T-helper 1 cell (primary cell): ENCODE measurements at places on chromosomes 12 and 14.

GRCh38 chr12:3453990-3454680, 36.9 kb upstream of the PRMT8 start:
- DNase-seq = no peak

DNA sequence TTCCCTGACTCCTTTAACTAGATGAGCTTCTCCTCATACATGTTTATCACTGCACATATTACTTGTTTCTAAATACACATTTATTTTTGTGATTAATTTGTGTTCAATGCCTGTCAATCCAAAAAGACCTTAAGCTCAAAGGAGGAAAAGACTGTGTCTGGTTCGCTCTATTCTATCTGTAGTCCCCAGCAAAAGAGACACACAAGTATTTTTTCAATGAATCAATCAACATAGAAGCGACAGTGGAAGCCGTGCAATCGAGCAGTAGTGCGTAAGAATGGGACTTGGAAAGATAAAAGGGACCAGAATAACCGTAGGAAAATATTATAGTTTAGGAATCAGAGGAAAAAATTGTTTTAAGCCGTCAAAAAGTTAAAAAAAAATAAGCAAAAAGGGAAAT, 951 bp downstream of the WDHD1 start:
- DNase-seq = no peak

GRCh38 chr14:54502602-54503001, 7.1 kb upstream of the CGRRF1 start:
- no peak for DNase-seq

DNA sequence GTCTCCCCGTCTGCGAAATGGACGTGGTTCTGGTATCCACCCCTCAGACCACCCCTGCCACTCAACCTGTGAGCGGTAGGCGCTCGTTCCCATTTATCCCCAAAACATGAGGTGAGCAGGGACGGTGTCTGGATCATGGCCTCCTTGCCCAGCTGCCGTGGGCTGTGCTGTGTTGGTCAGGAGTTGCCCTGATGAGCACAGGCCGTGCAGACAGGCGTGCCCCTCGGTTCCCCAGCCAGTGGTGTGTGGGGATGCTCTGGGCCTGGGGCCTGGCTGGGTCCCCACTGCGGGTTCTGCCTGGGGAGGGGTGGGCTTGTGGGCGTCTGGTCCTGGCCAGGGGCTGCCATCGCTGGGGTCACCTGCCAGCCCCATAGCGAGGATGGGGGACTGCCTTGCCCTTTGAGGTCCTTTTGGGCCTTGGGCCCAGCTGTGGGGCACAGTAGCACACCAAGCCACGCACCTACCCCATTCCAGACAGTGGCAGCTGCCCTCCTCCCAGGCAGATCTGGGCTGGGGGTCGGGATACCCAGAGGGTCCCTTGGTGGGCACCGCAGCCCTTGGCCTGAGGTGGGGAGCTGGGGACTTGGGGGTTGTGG, 11.3 kb upstream of the PUS1 start:
- no peak for DNase-seq

DNA sequence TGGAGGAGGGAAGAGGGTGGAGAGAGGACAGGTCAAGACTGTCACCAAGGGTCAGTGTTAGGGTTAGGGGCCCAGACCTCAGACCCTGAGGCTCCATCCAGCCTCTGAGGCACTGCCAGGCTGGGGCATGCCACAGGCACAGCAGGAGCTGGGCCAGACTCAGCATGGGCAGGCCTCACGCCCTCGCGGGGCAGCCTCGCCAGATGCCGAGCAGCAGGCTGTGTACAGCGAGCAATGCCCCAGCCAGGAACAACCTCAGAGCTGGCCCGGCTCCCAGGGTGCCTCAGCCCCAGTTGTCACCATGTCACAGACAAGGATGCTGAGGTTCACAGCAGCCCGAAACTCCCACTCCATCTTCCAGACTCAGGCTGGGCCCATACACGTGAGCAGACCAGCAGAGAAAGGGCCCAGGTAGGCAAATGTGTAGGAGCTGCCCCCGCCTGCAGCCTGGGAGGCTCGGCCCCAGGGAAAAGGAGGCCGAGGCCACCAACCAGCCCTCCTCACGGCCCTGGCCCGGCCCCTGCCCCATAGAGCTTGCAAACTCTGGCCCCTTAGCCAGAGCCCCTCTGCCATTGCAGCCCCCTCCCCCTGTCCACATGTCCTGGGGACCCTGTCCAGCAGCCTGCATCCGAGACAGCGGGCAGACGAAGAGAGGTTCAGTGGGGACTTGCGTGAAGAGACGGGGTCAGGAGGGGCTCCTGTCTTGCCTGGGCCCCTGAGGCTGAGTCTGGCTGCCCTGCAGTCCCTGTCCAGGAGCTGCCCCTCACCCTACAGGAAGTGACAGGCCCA, 7.5 kb downstream of the C14orf180 start:
- no peak for DNase-seq

DNA sequence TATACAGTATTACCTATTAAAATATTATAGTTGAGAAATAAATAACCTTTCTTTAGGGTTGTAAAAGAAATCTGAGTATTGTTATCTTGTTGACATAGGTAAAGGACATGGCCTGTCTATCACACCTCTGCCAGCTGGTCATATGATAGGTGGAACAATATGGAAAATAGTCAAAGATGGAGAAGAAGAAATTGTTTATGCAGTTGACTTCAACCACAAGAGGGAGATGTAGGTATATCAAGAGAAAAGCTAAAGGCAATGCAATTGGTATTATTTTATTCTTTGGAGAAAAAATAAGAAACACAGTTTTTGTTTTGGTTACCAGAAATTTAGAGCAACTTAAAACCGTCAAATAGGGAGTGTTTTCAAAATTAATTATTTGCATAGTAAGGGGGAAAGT, 13.5 kb downstream of the CPSF2 start:
- DNase-seq = no peak

DNA sequence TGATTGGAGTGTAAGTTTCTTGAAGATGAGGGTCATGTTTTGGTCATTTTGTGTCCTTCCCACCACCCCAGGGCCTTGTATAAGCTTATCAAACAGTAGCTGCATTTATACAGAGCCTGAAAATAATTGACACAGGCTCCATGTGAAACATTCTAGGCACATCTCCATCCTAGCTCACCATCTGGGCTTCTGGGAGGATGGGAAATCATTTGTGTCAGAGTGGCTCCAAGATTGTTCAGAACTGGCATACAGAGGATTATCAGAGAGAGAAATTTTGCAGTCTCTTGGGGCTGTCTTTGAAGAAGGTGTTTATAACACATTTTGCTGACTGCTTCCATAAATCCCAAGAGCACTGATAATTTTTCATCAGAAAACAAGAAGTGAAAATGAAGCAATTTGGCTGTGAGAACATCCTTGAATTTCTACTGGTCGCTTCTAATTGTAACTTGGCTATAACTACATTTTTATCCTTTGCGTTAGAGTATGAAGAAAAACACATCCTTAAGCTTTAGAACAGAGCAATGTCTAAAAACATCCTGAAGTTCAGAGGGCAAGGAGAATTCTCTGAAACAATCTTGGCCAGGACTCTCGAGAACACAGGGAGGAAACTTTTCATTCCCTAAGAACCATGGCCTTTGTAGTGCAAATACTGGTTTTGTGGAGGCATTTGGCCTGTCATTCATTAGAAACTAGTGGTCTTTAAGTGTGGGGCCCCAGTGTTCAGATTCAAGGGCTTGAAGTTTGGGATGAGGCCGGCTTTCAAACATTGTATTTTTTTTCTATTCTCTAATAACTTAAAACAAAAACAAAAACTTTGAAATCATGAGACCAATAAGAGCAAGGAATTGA, 151.1 kb downstream of the DACT1 start:
- no peak for DNase-seq

DNA sequence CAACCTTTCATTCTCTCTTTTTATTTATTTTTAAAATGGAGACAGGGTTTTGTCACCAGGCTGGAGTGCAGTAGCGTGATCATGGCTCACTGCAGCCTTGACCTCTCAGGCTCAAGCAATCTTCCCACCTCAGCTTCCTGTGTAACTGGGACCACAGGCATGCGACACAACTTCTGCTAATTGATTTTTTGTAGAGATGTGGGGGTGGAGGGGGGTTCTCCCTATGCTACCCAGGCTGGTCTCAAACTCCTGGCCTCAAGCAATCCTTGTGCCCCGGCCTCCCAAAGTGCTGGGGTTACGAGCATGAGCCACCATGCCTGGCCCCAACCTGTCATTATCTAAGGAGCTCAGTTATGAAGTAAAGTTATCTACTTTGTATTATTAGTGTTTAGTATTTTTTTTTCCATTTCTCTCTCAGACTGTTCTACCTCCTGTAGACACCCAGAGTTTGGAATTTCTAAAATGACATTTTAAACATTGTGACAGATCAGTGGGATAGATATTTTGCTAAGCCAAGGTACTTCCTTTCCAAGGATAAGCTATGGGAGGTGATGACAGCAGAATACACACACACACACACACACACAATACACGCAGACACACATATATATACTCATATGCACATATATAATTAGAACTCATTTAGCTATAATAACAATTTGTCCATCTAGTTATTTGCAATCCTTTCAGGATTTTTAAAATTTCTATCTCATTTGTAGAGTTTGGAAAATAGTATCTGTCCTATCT, 2.1 kb upstream of the USP44 start:
- no peak for DNase-seq

- DNase-seq = no peak
Observed at GRCh38 chr12:98465950-98466602, 49.3 kb upstream of the TMPO start.

DNA sequence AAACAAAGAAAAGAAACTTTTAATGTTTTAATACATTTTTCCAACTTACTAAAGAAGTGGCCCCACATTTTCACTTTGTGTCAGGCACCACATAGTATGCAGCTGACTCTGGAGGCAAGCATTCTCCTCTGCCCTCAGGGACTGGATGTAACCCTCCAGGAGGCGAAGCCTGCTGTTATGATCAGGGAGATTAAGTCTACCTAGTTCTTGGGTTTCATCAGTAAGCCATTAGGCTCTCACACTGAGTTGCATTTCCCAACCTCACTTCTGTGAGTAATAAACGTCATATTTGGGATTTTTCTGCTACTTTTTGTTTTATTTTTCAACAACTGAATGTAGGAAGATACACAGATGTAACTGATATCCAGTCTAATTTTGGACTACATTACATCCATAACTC, 101.2 kb upstream of the LRFN5 start:
- DNase-seq = no peak

GRCh38 chr12:124774054-124774461, 89.6 kb downstream of the SCARB1 start:
- DNase-seq = no peak

GRCh38 chr12:62259631-62259992, 592 bp upstream of the USP15 start:
- DNase-seq = no peak

DNA sequence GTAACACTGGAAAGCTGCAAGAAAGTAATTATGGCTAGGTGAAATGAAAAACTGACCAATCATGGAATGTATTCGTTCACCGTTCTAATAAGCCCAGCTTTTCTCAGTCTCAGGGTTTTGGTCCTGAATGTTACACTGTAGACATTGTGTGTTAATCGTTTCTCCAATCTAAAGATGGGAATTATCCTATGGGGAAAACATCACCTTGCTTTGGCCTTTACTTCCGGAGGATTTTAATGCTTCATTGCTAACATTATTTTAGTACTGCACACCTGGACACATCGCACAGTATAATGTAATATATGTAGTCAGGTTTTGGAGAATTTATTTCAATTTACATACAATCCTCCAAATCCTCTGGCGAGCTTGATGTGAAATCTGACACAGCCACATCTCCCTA, 1.2 kb upstream of the TRHDE start:
- DNase-seq = no peak

- no peak for DNase-seq
Observed at GRCh38 chr12:84117190-84117589, 795.4 kb downstream of the SLC6A15 start.

DNA sequence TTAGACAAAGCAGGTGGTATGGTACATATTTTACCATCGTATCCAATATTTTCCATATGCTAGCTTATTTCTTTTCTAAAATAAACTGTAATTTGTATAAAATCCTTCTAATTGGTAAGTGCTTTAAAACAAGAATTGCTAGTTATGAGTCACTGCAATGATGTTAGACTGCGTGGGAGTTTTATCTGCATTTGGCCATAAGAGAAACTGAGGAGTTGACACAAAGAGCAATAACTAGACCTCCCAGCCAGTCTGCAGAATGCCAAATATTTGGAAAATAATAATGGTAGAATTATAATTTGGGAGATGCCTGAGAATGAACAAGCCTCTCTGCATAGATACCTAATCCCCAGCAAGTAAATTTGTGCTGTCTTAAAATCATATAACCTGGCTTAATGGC, 61.7 kb upstream of the PTPRR start:
- DNase-seq = no peak

GRCh38 chr12:46553266-46553665, 180.7 kb upstream of the SLC38A2 start:
- DNase-seq = no peak

- no peak for DNase-seq
Observed at GRCh38 chr14:100784523-100785337, 41.2 kb upstream of the MEG3 start.

DNA sequence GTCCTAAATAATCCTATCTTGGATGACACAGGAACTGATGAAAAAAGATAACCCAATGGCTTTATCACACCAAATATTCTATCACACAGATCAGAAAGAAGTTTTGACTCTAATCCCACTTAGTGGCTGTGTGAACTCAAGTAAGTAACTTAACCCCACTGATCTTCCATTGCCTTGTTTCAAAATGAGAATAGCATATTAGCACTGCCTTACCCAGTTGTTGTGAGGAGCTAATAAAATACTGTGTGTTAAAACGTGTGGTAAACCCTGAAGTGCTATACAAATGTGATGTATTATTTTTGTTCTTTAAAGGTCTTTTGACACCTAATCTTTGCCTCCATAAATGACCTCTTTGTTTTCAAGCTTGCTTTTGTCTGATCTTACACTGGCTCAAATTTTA, 60.9 kb upstream of the ARID2 start:
- DNase-seq = no peak

DNA sequence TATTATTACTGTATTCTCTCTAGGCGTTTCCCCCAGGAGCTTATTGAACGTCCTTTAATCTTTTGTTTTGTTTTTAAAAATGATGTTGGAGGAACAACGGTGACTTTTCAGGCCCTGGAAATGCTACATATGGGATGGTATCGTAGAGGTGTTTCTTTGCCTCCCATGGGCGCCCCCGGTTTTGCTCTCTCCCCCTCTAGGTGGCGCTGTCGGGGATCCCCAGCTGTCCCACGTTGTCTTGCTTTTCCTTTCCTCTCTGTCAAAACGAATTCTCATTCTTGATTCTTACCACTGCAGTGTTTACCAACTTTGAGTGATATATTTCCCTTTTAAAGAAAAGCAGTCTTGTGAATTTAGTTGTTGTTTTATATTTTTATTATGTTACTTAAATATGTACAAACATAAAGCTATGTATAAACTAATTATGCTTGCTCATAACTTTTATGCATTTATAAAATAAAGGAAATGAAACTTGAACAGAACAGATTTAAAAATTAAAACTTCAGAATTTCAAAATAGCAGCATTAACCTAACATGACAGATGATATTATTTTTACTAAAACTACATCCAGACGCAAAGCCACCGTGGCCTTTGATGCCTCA, 171.9 kb downstream of the RGS6 start:
- DNase-seq = no peak

DNA sequence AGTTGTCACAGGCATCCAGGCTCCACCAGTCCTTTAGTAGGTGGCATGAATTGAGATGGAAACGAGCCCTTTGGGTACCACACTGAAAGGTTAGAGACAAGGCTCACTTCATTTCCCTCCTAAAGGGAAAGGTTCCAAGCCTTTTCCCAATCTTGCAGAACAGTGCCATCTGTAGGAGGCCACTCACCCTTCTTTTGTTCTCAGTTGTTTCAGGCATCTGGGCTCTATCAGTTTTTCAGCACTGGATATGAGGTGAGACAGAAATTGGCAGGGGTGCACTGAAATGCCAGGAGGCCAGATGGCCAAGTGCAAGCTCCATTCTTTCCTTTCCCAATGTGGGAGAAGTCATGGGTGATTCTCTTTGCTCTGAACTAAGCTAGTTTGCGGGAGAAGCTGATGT, 15.2 kb downstream of the FBXO33 start:
- DNase-seq = no peak
